H7 (cell line): ENCODE measurements at places on chromosomes 2 and 18. TPM values are rescaled to one million over a fixed set of nuclear protein-coding genes. Genes with fewer than 3 reads are reported as not detected.

GRCh38 chr2:202149936-202150335, 76.9 kb downstream of the KIAA2012 start:
- no peak for DNase-seq

GRCh38 chr2:233837694-233838229, 16.6 kb downstream of the HJURP start:
- DNase-seq = no peak

DNA sequence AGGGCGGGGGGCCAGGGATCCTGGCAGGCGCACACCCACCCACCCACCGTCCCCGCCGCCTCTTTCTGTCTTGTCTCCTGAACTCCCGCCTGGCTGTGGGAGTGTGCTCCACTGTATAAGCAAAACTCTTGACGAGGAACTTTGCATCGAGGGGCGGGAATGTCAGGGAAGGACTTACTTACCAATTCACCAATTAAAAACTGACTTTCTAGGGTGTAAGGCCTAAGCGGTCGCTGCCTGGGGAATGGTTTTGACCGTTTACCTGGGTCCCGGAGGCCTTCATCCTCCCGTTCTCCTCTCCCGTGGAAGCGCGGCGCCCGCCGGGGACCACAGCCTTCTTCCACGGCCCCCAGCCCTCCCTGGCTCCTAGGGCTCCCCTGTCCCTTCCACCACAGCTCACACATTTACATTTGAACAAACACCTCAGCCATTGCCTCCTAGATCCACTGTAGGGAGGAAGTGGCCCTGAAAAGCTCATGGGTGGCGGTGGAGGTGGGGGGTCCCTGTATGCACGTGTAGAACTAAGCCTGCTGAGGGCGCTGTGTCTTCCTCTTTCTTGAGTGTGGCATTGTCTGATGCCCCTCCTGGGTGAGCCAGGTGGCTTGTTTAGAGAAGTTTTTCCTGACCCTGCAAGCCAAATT, 8.9 kb downstream of the ASIC4 start:
- peak; percentile 88 for DNase-seq

GRCh38 chr2:62143696-62144095, 52.2 kb upstream of the B3GNT2 start:
- no peak for DNase-seq

- DNase-seq = no peak
Observed at GRCh38 chr2:162086904-162087303, 12.9 kb upstream of the DPP4 start.

- DNase-seq = no peak
Observed at GRCh38 chr2:225037415-225038230, 4.6 kb downstream of the DOCK10 start.

GRCh38 chr2:165287094-165287778, 48.0 kb downstream of the SCN2A start:
- DNase-seq = no peak

DNA sequence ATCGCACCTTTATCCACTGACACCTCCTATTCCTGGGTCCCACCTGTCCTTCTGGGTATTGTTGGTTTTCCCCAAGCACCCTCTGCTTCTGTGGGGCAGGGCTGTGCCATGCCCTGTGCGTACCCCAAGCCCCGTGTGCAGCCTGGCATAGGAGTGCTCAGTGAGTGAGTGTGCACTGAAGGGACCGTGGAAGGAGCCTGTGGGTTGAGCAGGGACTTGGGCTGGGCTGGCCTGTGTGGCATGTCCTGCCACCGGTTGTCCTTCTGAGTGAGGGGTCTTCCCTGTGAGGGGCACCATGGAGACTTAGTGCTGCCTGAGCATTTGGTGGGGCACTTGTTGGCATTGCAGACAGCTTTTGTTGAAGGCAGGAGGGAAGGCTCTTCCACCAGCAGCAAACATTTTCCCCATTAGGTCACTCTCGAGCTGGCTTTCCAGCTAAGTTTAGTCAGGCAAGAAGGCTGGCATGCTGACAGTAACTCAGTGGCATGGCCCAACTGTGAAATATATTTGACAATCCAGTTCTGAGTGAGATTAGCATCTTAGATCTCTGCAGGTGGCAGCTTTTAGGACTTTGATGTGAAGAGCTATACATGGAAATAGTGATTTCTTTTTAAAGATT, 64.7 kb downstream of the LPIN1 start:
- DNase-seq = no peak

DNA sequence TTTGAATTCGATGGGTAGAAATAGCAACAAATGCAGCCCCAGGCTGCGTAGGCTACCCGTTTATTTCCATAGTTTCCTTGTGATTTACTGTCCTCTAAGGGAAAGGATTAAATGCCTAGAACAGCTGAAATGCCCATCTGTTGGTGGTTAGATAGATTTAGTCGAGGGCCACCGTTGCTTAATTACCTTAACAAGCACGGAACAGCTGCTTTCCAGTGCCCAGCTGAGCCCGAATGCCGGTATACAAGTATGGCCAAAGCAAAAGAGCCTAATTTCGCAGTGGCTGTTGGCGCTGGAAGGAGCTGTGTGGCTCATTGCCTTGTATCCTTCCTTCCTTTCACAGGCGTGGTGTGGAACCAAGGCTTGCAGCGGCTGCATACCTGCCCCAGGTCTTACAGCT, 109.1 kb downstream of the CABLES1 start:
- DNase-seq = no peak

GRCh38 chr18:23735021-23735464, 45.8 kb downstream of the LAMA3 start:
- DNase-seq = no peak

DNA sequence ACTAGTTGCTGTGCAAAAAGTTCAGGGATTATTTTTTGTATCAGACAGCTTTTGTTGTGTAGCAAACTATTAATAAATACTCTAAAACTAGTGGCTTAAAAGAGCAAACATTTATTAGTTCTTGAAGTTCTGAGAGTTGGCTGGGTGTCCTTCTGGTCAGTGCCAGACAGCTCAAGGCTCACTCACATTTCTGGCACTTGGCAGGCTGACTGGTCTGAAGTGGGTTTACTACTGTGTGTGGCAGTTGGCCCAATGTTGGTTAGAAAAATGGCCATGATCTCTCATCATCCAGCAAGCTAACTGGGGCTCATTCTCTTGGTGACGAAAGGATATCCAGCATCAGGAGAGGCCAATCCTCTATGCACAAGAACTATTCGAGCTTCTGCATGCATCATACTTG, 71.4 kb upstream of the ZNF385B start:
- DNase-seq = no peak

GRCh38 chr2:205763708-205764211, 81.5 kb downstream of the NRP2 start:
- peak; percentile 92 for DNase-seq

DNA sequence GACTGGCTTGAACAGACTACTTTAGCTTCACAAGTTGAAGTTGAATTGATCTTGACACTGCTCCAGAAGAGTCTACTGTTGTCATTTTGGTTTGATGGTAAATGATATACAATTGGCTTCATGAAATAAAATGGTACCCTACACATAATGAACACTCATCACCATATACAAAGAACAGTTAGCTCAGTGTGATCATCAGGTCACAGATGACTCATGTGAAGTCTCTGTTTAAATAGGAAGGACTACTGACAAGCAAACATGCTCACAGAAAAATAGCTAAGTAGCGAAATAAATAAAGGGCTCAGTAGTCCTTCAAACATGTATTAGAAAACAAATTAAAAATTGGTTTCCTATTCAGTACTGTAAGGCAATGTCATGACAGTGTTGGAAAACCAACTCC, 96.2 kb downstream of the MEIS1 start:
- no peak for DNase-seq

DNA sequence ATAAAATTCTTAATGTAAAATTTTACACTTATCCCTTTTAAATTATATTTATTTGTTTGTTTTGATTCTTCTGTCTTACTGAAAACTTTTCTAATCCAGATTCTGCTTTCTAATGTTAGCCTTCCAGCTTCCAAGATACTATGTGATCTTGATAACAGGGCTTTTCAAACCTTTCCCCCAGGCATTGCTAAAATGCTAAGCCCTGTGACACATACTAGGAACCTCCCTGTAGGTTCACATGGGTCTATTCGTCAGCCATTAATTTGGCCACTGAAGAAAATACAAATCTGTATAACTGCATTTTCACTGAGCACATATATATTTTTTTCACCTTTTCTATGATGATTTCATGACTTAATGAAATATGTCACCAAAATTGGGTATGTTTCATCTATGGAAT, 92.8 kb upstream of the MAP4K3 start:
- DNase-seq = no peak

- no peak for DNase-seq
Observed at GRCh38 chr2:165818920-165819319, 24.9 kb upstream of the GALNT3 start.

DNA sequence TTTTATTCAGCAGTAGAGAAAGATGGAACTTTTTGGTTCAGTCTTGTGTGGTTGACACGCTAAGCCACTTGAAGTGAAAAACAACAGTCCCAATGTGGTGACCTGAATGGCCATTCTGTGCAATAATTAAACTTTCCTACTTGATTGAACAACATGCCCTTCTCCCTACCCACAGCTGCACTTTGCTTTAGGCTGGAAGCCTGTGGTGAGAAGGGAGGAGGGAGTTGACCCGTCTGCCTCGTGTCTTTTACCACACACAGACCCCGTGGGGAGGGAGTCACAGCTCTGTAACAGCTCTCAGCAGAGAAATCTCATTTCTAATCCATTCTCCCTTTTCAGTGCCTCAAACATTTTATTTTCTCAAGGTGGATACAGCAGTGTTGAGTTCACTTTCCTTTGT, 138.2 kb upstream of the PKDCC start:
- DNase-seq = no peak

DNA sequence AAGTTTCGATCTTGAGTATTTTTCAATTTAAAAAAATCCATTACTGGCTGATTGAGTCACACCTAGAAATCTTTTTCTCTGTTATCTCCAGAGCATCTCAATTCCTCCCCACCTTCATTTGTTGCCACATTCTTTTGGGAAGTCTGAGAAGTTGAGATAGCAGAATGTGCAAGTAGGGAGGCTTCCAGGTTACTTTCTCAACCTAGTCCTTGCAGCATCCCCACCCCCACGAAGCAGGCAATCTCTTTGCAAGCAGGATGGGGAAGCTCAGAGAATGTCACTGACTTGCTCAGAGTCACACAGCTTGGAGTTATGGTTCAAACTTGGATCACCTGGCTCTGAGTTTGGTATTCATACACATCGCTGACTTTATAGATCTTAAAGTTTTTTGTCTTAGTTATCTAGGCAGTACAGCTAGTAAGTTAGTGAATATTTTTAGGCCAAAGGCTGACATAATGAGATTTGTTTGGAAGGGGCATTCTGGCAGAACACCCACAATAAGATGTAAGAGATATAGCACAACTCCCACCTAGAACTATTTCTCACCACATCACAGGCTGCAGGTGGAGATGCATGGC, 25.9 kb upstream of the LCLAT1 start:
- no peak for DNase-seq

- no peak for DNase-seq
Observed at GRCh38 chr18:76873311-76873710, 51.0 kb downstream of the ZNF236 start.

- DNase-seq = no peak
Observed at GRCh38 chr2:3747032-3747654, 43.8 kb downstream of the DCDC2C start.

- DNase-seq = peak; percentile 53
Observed at GRCh38 chr18:49944663-49945062, 131.3 kb upstream of the ACAA2 start.

DNA sequence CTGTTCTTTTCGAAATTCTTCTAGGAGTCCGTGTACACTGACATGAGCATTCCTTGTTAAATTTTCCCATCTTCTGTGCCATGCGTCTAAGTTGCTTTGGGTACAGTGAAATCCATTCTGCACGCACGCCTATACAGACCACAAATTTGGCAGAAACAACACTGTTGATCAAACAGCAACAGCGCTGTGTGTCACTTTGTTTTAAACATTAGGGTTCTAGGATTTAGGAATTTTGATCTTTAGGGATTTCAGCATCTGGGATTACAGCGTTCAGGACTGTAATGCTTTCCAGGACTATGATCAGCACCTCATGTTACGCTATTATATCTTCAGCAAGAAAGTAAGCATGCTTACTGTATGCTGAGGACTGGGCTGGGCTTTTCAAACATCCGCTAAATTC, 47.1 kb upstream of the FHL2 start:
- no peak for DNase-seq

GRCh38 chr2:98883780-98884211, 52.2 kb downstream of the CRACDL start:
- no peak for DNase-seq

DNA sequence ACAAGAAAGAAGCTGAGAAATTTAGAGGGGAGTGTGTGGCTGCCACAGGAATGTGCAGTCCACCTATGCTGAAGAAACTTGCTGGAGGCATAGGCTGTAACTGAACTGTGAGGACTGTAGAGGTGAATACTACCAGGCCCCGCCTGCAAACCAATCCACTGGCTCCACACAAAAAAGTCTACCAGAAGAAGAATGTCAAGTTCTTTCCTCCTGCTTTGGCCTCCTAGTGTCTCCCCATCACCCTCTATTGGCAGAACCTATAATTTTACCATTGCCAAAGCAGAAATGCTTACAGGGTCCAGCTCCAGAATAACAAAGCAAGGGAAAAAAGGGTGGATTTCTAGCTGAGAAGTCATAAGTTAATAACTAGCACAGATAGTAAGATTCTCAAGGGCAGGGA, 5.9 kb upstream of the ATP5MC3 start:
- peak; percentile 32 for DNase-seq

- no peak for DNase-seq
Observed at GRCh38 chr2:158391876-158392275, 64.7 kb downstream of the CCDC148 start.

DNA sequence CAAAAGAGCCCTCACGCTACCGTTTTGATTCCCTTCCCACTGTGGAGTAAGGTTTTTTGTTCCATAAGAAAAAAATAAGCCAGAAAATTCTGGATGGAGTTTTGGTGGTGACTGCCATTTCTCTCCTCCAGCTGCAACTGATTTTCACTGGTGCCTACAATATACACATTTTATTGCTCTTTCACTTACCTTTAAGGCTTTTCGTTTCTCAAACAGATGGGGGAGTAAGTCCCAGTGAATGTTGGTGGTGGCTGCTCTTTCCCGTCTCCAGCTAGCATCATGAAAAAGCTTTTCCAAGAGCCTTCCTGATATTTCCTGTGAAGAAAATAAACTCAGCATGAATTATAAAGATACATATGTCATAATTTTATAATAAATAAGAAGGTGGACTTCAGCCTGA, 932.5 kb upstream of the PIK3C3 start:
- no peak for DNase-seq

CTNNA2 gene
- total RNA-seq = 0.92 and 2.6 TPM in 2 replicates

CARF gene
- 1.9 and 6.1 TPM in 2 replicates for total RNA-seq

PCARE gene
- total RNA-seq = not detected in 2 replicates

SERPINB3 gene
- total RNA-seq = not detected in 2 replicates

GRB14 gene
- total RNA-seq = 3.9 and 6.0 TPM in 2 replicates

CPS1 gene
- 3.1 and 6.3 TPM in 2 replicates for total RNA-seq

PID1 gene
- total RNA-seq = 0.45 and 1.5 TPM in 2 replicates

CRYGC gene
- total RNA-seq = not detected in 2 replicates

RAX gene
- not detected in 2 replicates for total RNA-seq

SERPINB2 gene
- total RNA-seq = not detected in 2 replicates

SNORC gene
- 1.6 and 5.2 TPM in 2 replicates for total RNA-seq

EGR4 gene
- 0.04 TPM in 1 of 2 replicates, not detected in the other for total RNA-seq

FAM98A gene
- total RNA-seq = 23.2 and 27.7 TPM in 2 replicates
